ENCODE measurements at places on chromosomes 2 and 18.

GRCh38 chr2:216710551-216711301 lies 15.4 kb upstream of the IGFBP5 start:
- DNase-seq: no peak

GRCh38 chr18:80176334-80177073 lies 67.4 kb downstream of the ADNP2 start:
- no peak for DNase-seq

GRCh38 chr18:46401486-46402070 lies 255.4 kb downstream of the LOXHD1 start:
- no peak for DNase-seq

GRCh38 chr2:86441882-86442641 lies 891 bp downstream of the KDM3A start:
- peak; percentile 41 for DNase-seq

DNA sequence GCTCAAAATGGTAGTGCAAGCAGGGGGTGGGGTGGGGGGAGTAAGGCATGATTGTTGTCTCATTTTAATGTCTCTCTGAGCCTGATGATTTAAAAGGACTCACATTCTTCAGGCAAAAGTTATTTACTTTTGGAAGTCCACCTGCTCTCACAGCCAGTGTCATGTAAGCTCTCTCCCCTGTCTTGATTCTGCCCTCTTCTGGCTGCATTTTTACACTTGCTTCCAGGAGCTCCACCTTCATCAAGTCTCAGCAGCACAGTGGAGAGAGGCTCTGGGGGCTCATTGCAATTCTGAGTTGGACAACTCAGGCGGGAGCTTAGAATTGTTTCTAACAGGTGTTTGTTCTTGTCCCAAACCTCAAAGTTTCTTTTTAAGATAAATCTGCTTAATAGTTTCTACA lies 39.2 kb downstream of the GNAL start:
- DNase-seq: no peak

DNA sequence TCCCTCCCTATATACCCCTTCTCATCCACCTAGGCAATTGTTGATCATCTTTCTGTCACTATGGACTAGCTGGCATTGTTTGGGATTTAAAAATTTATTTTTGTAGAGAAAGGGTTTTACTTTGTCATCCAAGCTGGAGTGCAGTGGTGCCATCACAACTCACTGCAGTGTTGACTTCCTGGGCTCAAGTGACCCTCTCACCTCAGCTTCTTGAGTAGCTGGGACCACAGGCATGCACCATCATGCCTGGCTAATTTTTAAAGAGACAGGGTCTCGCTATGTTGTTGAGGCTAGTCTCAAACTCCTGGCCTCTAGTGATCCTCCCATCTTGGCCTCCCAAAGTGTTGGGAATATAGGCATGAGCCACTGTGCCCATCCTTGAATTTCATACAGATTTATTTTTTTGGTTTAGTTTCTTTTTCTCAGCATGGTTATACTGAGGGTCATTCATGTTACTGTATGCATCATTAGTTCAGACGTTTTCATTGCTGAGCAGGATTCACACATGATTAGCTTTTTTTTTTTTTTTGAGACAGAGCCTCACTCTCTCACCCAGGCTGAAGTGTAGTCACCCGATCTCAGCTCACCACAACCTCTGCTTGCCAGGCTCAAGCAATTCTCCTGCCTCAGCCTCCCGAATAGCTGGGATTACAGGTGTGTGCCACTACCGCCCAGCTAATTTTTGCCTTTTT lies 8.6 kb upstream of the PCARE start:
- DNase-seq: no peak

GRCh38 chr2:200349868-200350267 lies 43.4 kb downstream of the SPATS2L start:
- no peak for DNase-seq

GRCh38 chr2:136206613-136207012 lies 88.7 kb upstream of the CXCR4 start:
- no peak for DNase-seq

DNA sequence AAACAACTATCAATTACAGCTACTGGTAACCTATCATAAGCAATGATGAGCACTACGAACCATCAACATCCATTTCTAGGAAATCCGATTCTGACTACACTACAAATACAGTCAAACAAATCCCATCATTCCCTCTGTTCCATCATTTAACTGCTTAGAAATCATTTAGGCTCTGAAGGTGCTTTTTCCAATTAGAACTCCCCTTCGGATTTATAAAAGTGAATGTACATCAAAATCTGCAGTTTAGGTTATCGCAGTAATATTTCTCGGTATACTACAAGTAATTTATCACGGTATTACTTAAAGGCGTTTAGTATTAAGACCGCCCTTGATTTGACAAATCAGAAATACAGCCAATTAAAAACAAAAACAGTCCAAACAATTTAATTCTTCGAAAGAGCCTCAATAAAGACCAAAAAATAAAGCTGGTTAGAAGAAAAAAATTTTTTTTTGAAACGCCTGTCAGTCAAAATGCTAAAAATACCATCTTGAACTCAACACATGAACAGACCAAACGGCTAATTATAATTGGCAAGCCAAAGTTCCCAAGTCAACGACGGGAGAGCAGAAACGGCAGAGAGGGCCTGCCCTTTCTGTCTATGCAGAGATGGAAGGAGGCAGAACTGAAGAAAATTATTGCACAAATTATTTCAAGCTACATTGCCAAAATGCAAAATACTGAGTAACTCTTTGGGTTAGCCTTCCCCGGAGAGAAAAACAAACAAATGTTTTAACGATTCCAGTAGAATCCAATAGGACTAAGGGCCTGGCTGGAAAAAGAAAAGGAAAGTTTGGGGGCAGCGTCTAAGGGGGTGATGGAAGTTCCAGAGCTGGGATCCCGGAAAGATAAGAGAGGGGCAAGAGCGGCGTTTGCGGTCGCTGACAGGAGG lies 1.2 kb downstream of the VPS54 start:
- peak; percentile 40 for DNase-seq

DNA sequence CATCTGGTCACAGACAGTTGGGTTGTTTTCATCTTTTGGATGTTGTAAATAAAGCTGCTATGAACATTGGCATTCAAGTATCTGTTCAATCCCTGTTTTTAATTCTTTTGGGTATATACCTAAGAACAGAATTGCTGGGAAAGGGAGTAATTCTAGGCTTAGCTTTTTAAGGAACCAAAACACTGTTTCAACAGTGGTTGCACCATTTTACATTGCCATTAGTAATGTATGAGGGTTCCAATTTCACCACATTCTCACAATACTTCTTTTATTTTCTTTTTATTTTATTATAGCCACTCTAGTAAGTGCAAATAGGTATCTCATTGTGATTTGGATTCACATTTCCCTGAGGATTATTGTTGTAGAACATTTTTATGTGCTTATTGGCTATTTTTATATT lies 108.9 kb upstream of the GLS start:
- no peak for DNase-seq

DNA sequence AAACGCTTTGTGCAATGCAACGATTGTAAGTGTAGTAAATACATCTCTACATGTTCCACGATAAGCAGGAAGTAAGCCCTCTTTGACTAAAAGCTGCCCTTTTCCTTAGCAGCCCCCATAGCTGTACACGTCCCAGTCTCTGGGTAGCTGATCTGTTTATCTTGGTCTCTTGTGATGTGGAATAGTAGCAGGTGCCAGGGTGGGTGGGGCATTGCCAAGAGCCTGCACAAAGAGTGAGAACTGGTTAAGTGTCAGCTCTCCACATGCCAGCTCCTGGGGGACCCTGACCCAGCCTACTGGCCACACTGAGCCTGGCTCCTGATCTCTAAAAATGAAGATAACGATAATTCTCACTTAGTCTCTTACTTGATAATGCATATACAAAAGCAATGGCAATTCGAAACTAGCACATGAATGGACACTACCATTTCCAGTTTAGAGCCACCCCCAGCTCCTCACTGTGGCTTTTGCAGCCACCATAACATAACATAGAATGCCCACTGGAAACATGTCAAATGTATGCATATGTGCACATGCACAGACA lies 92.3 kb downstream of the MYT1L start:
- DNase-seq: no peak

DNA sequence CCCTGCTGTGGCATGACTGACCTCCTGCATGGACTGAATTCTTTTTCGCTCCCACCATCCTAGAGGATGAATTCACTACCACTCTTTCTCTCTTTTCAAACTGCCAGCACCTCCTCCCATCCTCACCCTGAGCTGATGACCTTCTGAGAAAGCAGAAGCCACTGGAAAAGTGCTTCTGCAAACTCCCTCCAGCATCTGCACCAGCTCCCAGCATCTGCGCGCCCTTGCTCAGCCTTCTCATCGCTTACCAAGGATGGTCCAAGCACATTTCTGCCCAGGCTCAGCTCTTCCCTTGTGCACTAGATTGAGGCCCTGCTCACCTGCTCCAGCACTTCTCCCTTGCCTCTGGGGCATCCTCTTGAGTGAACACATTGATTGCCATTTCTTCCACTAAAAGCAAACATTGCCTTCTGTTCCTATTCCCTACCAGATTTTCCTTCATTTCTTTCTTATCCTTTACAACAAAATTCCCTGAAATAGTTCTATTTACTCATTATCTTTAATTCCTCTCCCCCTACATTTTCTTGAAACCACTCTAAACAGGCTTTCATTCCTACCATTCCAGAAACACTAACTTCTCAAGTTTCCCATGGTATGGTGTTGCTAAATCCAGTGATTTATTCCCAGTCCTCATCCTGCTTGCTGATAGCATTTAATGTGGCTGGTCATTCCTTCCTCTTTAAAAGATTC lies 42.7 kb upstream of the IL1RL1 start:
- no peak for DNase-seq

GRCh38 chr2:197704434-197705120 lies 592 bp upstream of the MARS2 start:
- no peak for DNase-seq

DNA sequence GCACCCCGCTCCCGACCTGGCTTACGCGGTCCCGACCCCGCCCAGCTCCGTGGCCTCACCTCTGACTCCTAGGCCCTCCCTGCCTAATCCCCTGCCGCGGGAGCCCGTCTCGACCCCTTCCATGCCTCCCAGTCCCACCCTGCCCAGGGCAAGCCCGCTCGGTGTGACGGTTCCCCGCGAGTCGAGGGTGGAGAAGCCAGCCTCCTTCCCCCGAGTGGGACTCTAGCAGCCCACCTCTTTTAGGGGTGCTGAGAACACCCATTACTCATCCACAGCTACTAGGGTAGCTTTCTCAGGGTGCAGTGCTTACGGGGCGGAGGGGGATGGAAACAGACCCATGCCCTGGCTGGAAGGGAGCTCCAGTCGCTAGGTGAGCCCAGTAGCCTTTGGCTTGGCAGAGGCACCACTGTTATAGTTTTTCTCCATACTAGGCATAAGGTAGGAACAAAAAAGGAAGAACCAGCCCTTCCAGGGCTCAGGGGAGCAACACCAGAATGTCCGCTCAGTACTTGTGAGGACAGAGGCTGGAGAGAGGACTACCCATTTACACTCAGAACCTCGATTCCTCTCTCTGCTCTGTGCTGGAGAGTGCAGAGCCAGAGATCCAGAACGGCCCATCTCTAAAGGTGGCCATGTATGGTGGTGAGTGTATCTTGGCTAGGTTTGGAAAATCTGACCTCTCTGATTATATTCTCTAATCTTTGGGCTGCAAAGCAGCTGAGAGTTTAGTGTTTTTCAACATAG lies 606 bp downstream of the AGBL5 start:
- DNase-seq: no peak

DNA sequence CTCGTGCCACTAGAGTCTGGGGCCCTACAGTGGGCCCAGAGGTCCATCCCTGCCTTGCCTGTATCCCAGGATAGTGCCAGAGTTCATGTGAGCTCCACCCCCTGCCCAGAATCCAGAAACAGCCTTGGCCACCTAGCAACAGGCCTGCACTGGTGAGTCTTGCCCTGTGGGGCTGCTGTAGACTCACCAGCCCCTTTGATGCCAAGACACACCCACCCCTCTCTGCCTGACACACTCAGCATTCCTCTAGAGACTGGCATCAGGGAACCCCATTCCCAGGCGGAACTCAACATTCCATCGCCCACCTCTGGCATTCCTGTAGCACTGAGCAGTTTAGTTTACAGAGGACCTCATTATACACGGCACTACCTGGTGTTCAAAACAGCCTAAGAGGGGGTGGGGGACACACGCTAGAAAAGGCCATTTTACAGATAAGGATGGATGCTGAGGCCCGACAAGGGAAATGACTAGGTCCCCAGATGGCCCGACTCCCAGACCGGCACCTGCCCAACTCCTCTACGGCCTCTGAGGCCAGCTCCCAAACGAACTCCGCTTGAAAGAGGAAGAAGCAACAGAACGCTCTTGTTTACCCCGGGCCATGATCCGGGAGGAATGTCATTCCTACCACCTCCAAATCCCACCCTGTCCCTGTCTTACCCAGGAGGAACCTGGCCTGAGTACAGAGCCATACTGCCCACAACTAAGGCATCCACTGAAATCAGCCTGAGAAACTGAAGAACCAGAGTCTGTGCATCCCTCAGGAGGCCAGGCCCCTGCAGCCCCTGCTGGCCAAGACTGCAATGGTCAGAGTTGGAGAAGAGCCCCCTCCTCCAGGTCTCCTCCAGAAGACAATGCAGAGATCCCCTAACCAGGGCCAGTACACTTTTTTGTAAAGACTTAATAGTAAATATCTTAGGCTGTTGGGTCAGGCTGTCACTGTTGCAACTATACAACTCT lies 180.2 kb downstream of the TNS1 start:
- no peak for DNase-seq

- DNase-seq: no peak
These were observed 21.0 kb downstream of the FHL2 start for GRCh38 chr2:105377871-105378270.

DNA sequence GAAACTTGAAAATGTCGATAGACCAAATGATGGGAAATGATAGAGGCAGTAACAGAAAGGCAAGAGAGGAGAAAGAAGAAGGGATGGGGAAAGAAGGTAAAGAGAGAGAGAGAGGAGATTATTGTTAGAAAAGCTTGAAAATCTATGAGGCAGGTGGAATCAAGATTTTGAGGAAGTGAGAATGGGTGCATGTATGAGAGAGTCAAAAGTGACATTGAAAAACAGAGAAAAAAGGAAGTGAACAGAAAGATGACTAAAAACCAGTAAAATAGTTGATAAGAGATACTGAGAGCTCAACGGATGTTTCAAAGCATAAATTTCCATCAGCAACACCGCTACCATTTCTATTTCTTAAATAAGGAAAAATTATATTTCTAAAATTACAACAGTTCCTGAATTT lies 327.4 kb upstream of the CWC22 start:
- DNase-seq: no peak

DNA sequence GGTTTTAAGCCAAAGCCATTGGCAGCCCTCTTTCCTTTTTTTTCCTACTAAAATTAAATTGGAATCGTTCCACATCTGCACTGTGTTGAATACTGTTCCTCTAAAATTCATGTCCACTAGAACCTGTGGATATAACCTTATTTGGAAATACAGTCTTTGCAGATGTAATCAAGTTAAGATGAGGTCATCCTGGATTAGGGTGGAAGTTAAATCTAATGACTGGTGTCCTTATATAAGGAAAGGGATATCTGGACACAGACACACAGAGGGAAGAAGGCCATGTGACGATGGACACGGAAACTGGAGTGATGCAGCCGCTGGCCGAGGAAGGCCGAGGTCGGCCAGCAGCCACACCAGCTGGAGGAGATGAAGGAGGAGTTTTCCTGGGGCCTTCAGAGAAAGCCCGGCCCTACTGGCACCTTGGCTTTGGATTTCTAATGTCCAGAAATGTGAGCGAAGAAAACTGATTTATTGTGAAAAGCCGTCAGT lies 49.4 kb downstream of the LONRF2 start:
- DNase-seq: no peak

GRCh38 chr18:73365018-73365417 lies 497.2 kb upstream of the NETO1 start:
- DNase-seq: no peak

- DNase-seq: no peak
These were observed 10.5 kb upstream of the TMEM177 start for GRCh38 chr2:119668546-119668945.

Data from foreskin melanocyte (primary cell).